ENCODE measurements at places on chromosomes 3 and 15. TPM values are rescaled to one million over a fixed set of nuclear protein-coding genes. Genes with fewer than 3 reads are reported as not detected.

Gene IQCF5
- not detected for total RNA-seq

Gene PARP16
- 4.2 TPM for total RNA-seq

Gene ADIPOQ
- not detected for total RNA-seq

Gene SAMMSON
- not detected for total RNA-seq

Gene DNASE1L3
- not detected for total RNA-seq

Gene CDHR4
- not detected for total RNA-seq

Gene ITIH1
- total RNA-seq, result not detected

Gene DISP2
- 0.13 TPM for total RNA-seq

Gene AADACL2
- not detected for total RNA-seq

Gene CEP63
- total RNA-seq, result 17.1 TPM

Gene FSTL1
- total RNA-seq, result 1,970 TPM

Gene CAPN3
- 1.5 TPM for total RNA-seq

Gene AGBL1
- total RNA-seq, result not detected

Gene SNAP23
- total RNA-seq, result 65.7 TPM

Gene APH1B
- 35.8 TPM for total RNA-seq

Gene SEMA6D
- total RNA-seq, result 2.2 TPM

Measured in HFFc6 (cell line).